ENCODE measurements at places on chromosomes 12 and 14.

DNA sequence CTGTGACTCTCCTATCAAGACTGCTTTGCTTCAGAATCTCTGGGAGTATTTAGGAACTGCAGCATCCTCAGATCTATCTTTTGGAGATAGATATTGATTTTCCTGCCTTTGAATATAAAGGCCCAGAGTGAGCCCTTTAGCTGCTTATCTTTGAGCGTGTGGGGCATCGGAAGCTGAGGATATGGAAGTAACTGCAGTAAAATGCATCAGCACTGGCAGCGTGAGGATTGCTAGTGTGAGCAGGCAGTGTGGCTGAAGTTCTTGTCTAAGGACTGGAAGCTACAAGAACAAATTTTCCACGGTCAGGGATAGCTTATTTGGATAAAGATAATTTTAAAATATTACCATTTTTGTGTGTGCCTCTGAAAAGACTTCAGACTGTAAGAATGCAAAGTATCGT lies 474.7 kb downstream of the NPAS3 start:
- no peak for DNase-seq

- DNase-seq = peak; percentile 68
These were observed 24.2 kb downstream of the CHST11 start for GRCh38 chr12:104480826-104481440.

DNA sequence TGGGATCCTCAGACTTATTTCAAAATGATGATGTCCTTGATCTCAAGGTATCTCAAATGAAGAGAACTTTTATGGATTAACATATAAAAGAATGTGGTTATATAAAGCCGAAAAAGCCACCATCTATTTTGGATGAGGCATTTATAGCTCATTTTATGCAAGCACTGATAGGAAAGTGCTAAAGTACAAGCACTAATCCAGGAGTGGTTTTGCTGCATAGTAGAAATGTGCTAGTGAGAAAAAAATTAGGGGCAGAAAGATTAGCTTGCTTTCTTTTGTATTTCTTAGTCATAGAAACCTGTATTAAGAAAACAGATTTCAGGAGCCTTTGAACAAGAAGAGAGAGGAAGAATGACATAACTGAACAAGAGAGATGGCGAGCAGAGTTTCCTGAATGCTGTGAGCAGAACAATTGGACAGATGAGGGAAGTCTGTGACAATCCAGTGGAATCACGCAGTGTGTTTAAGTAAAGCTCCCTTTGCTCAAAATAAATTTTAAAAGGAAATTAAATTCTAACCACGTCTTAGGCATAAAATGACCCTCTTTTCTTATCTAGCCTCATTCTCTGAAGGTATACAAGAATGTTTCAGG lies 238.2 kb upstream of the NOVA1 start:
- no peak for DNase-seq

DNA sequence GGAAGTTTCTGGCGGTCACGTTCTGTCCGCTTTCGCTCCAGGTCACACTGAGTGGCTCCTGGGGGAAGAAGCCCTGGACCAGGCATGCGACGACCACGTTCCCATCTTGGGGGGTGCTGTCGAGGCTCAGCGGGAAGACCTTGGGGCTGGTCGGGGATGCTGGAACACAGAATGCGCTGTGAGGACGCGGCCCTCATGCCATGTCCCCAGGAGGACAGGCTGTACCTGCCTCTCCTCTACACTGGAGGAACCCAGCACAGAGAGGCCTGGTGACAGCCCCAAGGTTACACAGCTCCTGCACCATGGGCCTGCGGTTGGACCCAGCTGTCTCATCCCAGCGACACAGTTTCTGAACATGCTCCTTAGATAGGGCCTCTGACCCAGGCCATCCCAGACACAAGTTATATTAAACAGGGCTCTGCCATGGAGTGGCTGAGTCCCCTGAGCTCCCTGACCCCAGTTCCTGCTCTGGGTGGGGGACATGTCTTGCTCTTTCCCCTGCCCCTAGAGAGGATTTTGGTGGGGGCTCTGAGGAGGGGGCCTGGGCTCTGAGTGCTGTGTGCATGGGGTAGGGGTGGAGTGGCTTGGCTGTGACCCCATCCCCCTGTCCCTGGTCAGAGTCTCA lies 62.0 kb downstream of the TMEM121 start:
- no peak for DNase-seq
